LoVo (cell line): ENCODE measurements at places on chromosomes 13 and 19.

DNA sequence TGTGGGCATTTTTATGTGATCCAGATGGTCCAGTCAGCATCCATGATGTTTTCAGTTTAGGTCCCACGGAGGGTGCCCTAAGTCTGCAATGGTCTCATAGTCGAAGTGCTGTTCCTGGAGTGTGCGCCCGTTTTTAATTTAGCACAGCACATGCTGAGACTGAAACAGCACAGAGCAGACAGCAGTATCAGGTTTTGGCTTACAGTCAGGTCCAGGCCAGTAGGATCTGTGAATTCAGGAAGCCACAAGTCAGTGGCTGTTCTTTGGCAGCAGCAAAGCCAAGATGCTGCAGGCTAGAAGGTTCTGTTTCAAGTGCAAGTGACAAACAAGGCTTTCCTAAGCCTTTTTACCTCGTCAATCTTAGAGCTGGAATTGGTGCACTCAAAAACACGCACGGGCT lies 18.3 kb downstream of the FBXO27 start:
- DNase-seq: no peak

DNA sequence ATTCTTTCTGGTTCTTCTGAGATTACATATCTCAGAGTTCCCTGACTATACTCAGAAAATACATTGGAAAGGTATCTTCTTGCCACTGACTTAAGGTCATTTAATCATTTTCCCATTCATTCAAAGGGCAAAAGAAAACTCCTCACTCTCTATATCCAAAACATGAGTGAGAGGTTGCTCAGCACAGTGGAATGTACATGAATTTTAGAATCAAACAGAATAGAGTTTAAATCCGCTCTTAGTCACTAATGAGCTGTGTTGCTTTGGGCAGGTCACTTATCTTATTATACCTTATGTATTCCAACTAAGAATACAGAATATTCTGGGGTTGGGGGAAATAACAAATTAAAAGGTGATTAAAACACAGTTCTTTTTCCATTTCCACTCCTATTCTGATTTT lies 452.6 kb upstream of the KLF12 start:
- no peak for DNase-seq

DNA sequence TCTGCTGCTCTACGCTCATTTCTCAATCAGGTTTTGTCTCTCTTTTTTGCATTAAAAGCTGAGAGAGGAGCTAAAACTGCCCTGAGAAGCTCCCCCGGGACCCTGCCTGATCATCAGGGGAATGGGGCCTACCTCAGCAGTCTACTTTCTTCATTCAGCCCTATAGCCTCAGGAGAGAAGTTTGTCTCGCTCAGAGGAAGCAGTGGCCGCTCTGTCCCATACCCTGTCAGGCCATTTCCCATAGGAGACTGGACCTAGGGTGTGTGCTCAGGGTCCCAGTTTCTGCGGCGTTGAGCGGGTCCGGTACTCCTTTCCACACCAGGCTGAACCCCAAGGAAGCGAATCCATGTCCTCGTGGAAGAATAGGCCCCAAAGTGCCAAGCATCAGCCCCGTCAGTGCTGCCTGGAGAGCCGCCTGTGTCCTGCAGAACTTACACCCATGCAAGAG lies 21.7 kb downstream of the UBE2L5 start:
- DNase-seq: no peak

DNA sequence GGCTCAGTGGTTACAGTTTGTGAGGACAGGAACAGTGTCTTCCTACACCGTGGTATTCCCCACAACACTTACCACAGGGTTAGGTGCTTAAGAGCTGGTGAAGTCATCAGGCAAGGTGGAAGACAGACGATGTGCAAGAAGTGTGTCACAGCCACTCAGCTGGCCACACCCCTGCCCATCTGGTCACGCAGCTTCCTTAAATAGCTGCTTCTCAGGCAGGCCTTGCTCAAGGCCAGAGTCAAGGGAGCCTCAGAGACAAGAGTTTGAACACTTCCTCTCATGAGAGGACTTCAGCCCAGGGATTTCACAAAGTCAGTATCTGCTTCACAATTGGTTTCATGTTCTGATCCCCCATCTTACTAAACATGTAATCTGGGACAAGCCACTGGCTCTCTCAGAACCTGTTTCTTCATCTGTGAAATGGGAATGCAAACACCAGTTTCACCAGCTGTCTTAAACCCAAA lies 80.3 kb upstream of the FRY start:
- no peak for DNase-seq

- no peak for DNase-seq
Measured at GRCh38 chr19:56566904-56567273, 379 bp upstream of the ZNF470 start.

- DNase-seq: no peak
Measured at GRCh38 chr13:113509989-113510388, 19.5 kb upstream of the DCUN1D2 start.

GRCh38 chr19:12806242-12807081 lies at the start of gene RNASEH2A:
TSS of gene RNASEH2A (plus strand) at chr19:12806584. CDS start at chr19:12806674, 90 bp downstream.
- peak; percentile 92 for DNase-seq

DNA sequence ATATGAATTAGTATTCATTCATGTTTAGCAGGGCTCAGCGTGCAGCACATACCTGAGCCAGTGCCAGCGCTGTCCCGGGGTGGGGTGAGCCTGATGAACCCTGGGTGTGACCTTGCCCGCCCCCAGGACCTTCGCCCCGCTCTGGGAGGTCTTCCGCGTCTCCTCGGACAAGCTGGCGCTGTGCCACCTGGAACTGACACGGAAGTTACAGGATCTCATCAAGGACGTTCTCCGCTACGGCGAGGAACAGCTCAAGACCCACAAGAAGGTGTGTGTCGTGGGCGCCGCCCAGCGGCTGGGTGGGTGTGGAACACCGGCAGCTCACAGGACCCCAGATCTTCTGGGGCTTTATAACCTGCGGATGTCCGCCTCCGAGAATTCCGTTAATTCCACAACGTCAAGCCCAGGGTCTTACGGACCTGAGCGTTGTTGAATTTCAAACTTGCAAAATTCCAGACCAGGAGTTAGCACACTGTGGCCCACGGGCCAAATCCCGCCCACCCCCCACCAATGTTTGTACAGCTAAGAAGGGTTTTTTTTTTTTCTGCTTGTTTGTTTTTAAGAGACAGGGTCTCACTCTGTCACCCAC lies 15.4 kb downstream of the FCHO1 start:
- DNase-seq: peak; percentile 87

DNA sequence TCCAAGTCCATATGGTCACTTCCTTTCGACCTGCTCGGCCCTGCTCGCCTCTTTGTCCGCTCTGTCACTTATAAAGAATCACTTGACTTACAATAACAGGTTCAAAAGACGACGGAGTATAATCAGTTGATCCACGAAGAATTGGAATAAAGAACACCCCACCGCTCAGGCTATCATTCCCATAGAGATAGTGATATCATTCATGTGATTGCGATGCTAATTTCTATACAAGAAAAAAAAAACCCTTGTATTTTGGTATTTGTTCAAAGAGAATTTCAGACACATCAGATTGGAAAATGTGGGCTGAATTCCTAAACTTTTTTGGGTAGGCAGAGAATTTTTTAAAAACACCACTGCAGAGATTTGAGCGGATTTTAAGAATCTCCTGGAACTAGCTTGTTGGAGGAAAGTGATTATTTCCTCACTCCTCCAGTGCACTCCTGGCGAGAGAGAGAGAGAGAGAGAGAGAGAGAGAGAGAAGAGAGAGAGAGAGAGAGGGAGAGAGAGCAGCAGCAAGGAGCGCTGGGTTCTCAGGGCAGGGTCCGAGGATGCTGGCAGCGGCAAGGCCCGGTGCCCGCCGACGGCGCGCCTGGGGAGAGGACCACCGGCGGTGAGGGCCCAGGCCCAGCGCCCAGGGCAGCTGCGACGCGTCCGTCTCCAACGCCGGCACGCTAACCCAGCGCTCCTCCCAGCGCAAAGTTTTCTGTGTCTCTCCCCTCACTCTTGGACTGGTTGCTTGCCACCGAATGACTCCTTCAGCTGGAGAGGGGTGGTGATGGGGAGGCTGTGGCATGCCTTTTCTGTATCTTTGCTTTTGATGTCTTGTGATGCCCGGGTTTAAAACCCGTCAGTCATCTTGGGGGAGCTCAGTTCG lies 149.0 kb upstream of the ZNF536 start:
- no peak for DNase-seq

GRCh38 chr13:45873491-45874325 lies 22.2 kb upstream of the SIAH3 start:
- DNase-seq: no peak

GRCh38 chr19:11192957-11193939 lies 4.1 kb downstream of the KANK2 start:
- DNase-seq: no peak

- no peak for DNase-seq
Measured at GRCh38 chr19:30593356-30593755, 221.2 kb downstream of the ZNF536 start.

DNA sequence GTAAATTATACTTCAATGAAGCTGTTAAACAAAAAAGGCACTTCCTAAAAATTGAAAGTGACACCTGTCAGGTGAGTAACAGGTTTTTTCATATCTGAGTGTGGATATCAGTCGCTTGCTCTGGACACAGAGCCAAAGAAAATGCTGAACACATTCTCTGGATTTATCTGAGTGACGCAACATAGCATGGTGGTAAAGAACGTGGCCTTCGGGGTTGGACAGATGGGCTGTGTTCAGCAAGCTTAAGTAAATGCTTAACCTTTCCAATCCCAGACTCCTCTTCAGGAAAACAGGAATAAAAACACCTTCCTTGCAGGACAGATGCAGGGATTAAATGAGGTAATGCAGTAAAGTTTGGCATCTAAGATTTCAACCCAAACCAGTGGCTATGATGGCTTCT lies 132.0 kb downstream of the FOXO1 start:
- no peak for DNase-seq

DNA sequence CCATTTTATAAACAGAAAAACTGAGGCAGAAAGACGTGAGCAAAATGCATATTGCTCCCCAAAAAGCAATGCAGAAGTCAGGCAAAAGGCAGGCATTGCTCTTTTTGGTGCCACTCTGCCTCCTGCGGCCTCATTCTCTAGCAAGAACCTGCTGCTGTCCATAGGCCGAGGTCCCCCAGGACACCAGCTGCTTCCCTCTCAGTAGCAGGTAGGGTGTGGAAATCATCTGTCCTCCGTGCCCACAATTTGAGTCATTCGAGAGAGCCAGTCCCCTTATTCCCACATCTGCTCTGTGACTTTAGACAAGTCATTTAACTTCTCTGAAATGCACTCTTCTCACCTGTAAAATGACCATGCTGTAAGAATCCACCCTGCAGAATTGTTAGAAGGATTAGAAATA lies 50.0 kb downstream of the TNFRSF19 start:
- DNase-seq: no peak

DNA sequence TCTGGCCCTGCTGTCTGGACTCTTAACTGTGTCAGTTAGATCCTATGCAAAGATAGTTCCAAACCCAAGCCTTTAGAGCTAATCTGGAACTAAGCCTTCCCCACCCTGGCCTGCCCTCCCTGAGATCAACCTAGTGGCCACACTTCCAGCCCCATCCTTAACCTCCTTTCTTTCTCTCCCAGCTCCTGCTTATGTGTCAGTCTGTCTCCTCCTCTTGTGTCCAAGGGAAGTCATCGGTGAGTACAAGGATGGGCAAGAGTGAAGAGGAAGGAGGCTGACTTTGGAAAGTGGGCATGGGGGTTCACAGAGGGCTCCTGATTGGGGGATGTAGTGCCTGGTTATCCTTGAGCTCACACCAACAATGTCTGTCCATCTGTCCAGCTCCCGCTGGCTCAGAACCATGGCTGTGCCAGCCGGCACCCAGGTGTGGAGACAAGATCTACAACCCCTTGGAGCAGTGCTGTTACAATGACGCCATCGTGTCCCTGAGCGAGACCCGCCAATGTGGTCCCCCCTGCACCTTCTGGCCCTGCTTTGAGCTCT lies 12.3 kb downstream of the IGFL2 start:
- no peak for DNase-seq

DNA sequence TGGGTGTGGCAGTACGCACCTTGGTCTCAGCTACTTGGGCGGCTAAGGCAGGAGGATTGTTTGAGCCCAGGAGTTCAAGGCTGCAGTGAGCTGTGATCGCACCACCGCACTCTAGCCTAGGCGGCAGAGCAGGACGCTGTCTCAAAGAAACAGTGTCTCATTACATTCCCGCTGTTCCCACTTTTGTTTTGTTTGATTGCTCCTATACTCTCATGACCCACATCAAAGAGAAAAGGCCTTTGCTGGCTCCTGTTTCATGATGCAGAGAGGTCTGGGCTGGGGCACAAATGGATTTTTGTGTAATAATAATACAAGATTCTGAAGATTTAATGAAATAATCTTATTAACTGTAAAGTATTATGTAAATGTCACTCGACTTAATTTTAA lies 85.7 kb downstream of the LACC1 start:
- no peak for DNase-seq

GRCh38 chr13:44108331-44108858 lies 228.7 kb downstream of the LACC1 start:
- DNase-seq: peak; percentile 91

- no peak for DNase-seq
Measured at GRCh38 chr13:111902726-111903125, 164.2 kb upstream of the SOX1 start.
